ENCODE measurements at places on chromosomes 3 and 15. TPM values are rescaled to one million over a fixed set of nuclear protein-coding genes. Genes with fewer than 3 reads are reported as not detected.

GRCh38 chr15:90083954-90084607 lies 18.2 kb downstream of the IDH2 start:
- no peak for DNase-seq

- no peak for DNase-seq
Measured at GRCh38 chr3:36557708-36558421, 177.6 kb downstream of the STAC start.

GRCh38 chr3:50480471-50480870 lies 23.0 kb downstream of the CACNA2D2 start:
- no peak for DNase-seq

GRCh38 chr15:73857193-73857920 lies 16.0 kb upstream of the TBC1D21 start:
- no peak for DNase-seq

DNA sequence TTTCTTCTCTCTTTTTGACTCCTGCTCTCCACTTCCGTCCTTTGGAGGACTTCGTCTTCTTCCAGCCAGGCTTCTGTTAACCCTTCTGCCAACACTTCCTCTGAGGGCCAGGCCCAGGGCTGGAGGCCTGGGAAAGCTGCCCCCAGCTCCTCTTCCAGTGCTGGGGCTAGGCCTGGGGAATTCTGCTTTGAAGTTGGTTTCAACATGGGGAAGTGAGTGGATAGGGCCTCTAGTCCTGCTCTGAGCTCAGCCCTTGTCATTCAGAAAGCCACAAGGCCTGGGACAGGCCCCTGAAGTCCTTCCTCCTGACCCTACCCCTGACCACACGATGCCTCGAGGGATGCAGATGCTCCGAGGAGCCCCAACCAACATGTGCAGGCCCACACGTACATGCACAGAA lies 53.9 kb upstream of the HERC1 start:
- no peak for DNase-seq

DNA sequence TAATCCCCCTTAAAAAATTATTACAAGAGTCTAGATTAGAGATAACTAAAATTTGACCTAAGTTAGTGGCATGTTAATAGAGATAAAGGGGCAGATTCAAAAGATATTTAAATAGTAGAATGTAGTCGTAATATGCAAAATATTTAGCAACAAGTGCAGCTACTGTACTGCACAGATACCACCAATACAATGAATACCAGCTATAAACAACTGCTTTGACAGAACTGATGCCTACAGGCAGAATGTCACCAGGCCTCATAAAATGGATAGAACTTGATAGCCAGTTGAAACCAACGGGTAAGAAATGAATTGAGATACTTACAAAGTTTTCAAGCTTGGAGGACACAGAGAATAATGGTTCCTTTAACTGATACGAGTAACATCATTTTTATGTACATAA lies 249.3 kb upstream of the VEPH1 start:
- DNase-seq: no peak

The UPK1B gene
- total RNA-seq: 0.41 TPM

All from WTC11 (cell line).